Activated naive CD8-positive, alpha-beta T cell treated with anti-CD3 and anti-CD28 coated beads, Interleukin-2, amount 10 ng/mL, durations not matched to agents 7 days and 5 days (primary cell): ENCODE measurements at places on chromosomes 1 and 21. TPM values are rescaled to one million over a fixed set of nuclear protein-coding genes. Genes with fewer than 3 reads are reported as not detected.
A peak's percentile ranks its signal among the peaks of the same experiment; 100 is the strongest.

CFAP107 gene
- not detected for total RNA-seq

BTBD8 gene
- total RNA-seq = 2.6 TPM

DNA sequence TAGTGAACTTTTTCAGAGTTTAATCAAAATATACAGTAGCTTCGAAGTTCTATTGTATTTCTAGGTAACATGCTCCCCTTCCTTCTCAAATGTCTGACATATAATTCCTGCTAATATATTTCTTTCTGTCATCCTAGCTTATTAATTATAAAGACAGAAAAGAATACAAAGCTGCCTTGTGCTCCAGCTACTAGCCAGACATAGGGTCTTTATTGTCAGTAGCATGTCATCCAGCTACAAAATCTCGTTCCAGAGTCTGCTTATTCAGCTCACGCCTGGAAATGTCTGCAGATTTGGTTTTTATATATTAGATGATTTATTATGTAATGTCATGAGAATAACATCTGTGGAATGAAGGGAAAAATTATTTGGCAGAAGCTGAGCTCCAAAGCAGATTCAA lies 1102.8 kb downstream of the BRINP3 start:
- H3K36me3 ChIP-seq = no peaks in the 10 kb centered on the region
- DNase-seq = no peak
- H3K27ac ChIP-seq = no peak overlapping the region

- H3K4me3 ChIP-seq = peak within 1 kb of the TSS; percentile 50
- DNase-seq = peak; percentile 72
- no peak within 1 kb of the TSS for H3K27ac ChIP-seq
- peaks cover 10% of the 10 kb centered on the region for H3K4me1 ChIP-seq
These were observed at the start of gene ARHGAP29 for GRCh38 chr1:94237291-94238226. ARHGAP29 (minus strand) TSS chr1:94237584; CDS start chr1:94231611, 5,973 bp downstream.

DNA sequence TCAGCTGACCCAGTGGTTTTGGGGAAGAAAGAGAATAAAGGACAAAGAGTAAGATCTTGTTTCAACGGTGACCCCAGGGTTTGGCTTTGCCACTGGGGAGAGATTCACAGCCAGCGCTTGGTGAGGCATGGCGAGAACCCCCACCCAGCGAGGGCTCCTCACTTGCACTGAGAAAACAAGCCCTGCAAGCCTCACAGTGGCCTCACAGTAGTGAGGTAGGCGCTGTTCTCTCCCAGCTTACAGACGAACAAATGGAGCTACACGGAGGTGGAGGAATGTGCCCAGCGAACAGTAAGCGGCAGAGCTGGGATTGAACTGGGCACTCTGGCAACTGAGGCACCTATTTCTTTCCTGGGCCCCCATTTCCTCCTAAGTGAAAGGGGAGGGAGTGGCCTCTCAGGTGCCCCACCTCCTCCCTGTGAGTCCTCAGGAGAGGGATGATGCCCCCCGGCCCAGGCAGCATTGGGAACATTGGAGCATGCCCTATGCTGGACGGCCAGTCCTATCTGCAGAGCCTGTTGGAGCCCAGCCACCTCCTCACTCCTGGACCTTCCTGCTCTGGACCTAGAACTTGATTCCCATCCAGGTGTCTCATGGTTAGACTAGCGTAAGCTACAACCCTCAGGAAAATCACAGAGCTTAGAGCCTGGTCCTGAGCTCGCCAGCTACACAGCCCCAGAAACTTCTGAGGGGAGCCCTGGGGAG lies 73.4 kb upstream of the EDN2 start:
- no peak overlapping the region for H3K4me3 ChIP-seq
- DNase-seq = no peak
- H3K4me1 ChIP-seq = no peaks in the 10 kb centered on the region
- H3K36me3 ChIP-seq = peaks cover 17% of the 10 kb centered on the region
- H3K27ac ChIP-seq = no peak overlapping the region
- no peaks in the 10 kb centered on the region for H3K27me3 ChIP-seq

- no peak overlapping the region for H3K4me3 ChIP-seq
- H3K27me3 ChIP-seq = no peaks in the 10 kb centered on the region
- no peaks in the 10 kb centered on the region for H3K4me1 ChIP-seq
These were observed 10.1 kb downstream of the FMO5 start for GRCh38 chr1:147214842-147215539.

DNA sequence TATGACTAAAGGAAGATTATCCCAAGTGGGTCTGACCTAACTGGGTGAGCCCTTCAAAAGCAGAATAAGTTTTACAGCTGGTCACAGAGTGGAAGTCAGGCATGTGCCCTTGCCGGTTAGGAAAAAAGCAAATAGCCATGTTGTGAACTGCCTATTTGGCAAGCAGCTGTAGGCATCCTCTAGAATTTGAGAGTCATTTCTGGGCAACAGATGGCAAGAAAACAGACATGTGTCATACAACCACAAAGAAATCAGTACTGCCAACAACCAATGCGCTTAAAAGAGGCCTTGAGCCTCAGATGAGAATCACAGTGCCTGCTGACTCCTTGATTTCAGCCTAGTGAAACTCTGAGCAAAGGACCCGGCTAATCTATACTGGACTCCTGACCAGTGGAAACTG lies 26.8 kb downstream of the LRRC53 start:
- no peaks in the 10 kb centered on the region for H3K4me1 ChIP-seq
- H3K36me3 ChIP-seq = no peaks in the 10 kb centered on the region
- no peak for DNase-seq

DNA sequence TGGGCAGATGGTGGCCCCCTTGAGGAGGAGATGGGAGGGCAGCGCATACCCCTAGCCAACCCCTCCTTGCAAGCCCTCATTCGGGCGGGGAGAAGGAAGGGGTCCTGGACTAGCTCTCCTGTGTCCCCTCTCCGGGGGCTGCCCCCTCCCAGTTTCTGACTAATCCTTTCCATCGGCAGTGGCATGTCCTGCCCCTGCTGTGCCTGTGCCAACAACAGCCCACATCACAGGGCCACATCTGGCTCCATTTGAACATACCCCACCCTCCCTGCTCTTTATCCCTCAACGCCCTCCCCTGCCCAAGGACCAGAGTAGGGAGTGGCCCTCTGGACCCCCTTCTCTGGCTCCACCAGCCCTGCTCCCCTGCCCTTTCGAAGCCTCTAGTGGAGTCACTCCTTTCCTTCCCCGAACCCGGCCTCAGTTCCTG lies 11.0 kb upstream of the LMNA start:
- H3K36me3 ChIP-seq = no peaks in the 10 kb centered on the region
- no peak overlapping the region for H3K4me3 ChIP-seq
- peaks cover 46% of the 10 kb centered on the region for H3K27me3 ChIP-seq
- H3K4me1 ChIP-seq = peaks cover 21% of the 10 kb centered on the region

DNA sequence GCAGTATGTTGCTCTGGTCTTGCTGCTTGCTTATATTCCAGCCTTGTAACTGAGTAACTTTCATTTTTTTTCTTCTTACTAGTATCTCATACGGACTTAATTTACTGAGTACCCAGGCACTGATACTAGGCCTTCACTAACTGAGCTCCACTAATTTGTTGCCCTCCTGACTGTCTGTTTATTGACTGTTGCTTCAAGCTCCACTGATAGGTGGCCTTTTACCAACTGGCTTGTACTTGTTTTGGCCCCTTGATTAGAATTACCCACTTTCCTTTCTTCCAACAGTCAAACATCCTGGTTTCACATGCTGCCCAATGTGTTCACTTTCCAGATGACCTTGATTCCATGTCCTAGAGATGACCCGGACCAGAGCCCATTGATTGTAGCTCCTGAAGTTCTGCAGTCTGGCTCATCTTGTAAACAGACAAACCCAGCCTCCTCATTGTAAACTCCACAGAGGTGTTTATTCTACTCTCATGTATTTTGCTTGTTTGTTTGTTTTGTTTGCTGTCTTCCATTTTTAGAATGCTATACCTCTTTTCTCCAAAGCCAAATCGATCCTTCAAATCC lies 27.7 kb downstream of the RGS1 start:
- peaks cover 2% of the 10 kb centered on the region for H3K27me3 ChIP-seq
- peaks cover 9% of the 10 kb centered on the region for H3K4me1 ChIP-seq
- no peak overlapping the region for H3K4me3 ChIP-seq
- H3K27ac ChIP-seq = no peak overlapping the region
- DNase-seq = no peak
- H3K36me3 ChIP-seq = no peaks in the 10 kb centered on the region

- H3K4me3 ChIP-seq = no peak overlapping the region
- H3K36me3 ChIP-seq = peaks cover 18% of the 10 kb centered on the region
- H3K27me3 ChIP-seq = peaks cover 2% of the 10 kb centered on the region
- H3K4me1 ChIP-seq = peaks cover 41% of the 10 kb centered on the region
These were observed 56.8 kb downstream of the LUZP1 start for GRCh38 chr1:23111600-23112535.
